ENCODE measurements at places on chromosomes 16 and 17.
A peak's percentile ranks its signal among the peaks of the same experiment; 100 is the strongest.

- DNase-seq = no peak
Measured at GRCh38 chr17:67018471-67019434, 25.6 kb upstream of the CACNG1 start.

DNA sequence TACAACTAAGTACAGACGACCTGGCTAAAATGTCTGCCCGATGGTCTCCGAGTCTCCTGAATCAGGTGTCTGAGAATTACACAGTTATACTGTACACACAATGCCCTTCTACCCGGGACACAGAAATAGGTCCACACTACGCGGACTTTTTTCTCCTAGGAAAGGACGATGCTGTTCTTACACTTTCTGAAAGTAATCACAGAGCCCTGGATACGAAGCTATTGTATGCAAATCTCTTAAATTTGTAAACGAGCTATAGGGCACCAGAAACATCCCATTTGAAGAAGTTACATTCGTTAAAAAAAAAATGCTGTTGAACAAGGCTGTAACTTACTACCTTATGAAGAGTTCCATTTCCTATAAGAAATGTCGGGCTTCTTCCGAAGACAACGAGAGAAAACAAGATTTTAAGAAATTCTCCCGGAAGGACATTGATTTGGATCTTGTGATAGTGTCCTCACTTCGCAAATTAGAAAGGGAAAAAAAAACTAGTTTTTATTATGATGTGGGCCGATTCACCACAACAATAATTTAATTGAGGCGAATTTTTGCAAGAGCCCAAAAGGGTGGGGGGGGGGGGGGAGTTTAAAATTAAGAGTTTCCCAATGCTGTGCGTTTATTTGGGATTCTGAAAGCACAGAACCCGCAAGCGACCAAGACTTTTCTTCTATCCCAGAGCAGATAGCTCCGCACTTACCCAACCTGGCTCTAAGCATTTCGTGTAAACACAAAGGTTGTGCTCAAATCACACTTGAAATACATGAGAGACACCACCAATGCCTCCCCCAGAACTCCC lies 1.5 kb upstream of the SOX9 start:
- DNase-seq = no peak

- no peak for DNase-seq
Measured at GRCh38 chr16:70151391-70151790, 22.2 kb upstream of the CLEC18C start.

DNA sequence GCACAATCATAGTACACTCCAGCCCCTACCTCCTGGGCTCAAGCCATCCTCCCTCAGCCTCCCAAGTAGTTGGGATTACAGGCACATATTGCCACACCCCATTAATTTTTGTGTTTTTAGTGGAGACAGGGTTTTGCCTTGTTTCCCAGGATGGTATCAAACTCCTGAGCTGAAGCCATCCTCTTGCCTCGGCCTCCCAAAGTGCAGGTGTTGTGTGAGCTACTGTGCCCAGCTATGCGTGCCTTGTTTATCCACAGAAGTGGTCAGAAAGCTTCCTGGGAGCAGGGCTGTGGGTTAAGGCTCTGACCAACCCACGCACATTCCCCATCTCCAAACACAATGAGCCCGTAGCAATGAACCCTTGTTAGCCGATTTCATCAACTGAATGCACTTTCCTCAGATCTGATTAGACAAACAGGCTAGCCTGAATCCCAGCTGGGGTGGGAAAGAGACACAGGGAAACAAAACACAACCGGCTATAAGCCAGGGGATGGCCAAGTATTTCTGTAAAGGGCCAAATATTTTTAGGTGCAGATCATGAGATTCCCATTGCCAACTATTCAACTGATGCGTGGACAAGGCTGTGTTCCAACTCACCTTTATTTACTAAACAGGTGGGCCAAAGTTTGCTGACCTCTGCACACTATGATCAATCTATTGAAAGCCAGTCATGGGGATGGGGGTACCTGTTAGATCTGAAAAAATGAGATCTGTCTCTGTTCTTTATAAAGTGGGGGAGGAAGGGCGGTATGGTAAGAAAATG lies 193.6 kb downstream of the CPPED1 start:
- DNase-seq = no peak

- peak; percentile 79 for DNase-seq
Measured at GRCh38 chr17:42536372-42537155, 523 bp downstream of the NAGLU start.

- DNase-seq = peak; percentile 95
Measured at GRCh38 chr16:84599521-84600202, 18.2 kb downstream of the COTL1 start.

GRCh38 chr16:11088074-11088730 lies 143.8 kb downstream of the CLEC16A start:
- peak; percentile 47 for DNase-seq

DNA sequence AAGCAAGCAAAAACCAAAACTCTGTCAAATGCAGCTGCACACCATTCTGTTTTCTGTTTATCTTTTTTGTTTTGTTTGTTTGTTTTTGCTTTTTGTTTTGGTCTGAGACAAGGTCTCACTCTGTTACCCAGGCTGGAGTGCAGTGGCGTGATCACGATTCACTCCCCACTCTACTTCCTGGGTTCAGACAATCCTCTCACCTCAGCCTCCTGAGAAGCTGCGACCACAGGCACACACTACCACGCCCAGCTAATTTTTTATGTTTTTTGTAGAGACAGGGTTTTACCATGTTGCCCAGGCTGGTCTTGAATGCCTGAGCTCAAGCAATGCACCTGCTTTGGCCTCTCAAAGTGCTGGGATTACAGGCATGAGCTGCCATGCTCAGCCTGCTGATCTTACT lies 19.3 kb upstream of the SLFN13 start:
- DNase-seq = no peak

- peak; percentile 57 for DNase-seq
Measured at GRCh38 chr17:28916302-28916934, 13.5 kb upstream of the DHRS13 start.

DNA sequence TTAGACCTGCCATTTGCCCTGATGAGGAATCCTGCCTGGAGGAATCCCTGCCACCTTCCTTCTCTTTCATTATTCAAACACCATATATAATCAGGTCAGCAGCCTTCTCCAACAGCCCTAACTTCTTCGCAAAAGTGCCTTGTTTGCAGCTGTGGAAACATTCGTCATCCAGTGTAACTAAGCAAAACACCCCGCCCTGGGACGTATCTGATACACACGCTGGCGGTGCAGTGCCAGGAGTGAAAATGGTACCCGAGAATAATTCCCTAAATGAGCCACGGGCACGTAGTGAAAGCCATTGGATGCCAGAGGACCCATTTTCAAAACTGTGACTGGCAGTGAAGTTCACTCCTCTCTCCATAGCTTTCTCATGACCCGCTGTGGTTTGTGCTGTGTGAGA lies 73.7 kb downstream of the IRX3 start:
- DNase-seq = no peak

DNA sequence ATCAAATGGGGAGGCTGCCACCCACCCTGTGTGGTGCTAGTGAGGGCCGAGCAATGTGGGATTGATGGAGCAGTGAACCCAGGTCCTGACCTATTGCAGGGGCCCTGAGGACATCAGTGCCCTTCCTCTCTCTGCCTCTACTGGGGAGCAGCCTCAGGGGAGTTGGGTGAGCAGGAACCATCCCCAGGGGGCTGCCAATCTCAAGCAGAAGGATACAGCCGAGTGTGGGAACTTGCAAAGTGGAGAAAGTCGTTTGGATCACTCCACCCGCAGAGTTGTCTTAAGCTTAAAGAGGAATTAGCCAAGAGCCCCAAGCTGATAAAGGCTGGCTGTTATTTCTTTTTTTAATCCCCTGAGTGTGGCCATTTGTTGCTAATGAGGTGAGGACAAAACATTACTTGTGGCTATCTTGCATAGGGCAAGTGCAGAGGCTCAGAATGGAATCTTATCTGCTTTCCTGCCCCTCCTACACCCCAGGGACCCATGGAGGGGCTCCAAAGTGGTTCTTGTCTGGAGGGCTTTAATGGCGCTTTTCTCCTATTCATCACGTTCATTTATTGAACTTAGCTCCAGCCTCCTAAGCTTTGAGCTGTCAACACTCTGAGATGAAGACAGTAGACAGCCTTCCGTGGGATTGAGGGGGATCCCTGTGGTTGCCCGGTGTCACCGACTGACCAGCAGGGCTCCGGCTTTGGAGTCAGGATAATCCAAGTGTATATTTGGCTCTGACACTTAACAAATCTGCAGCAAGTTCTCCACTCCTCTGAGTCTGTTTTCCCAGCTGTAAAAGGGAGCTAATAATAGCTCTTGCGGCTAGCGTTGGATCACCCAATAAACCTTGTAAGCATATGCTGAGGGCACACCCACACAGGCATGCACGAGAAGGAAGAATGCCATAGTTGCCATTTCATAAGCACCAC lies 45.1 kb downstream of the MYH11 start:
- DNase-seq = peak; percentile 92

- DNase-seq = no peak
Measured at GRCh38 chr17:44872131-44872768, 24.6 kb downstream of the HIGD1B start.

GRCh38 chr16:24700549-24701392 lies 28.7 kb upstream of the TNRC6A start:
- peak; percentile 95 for DNase-seq

DNA sequence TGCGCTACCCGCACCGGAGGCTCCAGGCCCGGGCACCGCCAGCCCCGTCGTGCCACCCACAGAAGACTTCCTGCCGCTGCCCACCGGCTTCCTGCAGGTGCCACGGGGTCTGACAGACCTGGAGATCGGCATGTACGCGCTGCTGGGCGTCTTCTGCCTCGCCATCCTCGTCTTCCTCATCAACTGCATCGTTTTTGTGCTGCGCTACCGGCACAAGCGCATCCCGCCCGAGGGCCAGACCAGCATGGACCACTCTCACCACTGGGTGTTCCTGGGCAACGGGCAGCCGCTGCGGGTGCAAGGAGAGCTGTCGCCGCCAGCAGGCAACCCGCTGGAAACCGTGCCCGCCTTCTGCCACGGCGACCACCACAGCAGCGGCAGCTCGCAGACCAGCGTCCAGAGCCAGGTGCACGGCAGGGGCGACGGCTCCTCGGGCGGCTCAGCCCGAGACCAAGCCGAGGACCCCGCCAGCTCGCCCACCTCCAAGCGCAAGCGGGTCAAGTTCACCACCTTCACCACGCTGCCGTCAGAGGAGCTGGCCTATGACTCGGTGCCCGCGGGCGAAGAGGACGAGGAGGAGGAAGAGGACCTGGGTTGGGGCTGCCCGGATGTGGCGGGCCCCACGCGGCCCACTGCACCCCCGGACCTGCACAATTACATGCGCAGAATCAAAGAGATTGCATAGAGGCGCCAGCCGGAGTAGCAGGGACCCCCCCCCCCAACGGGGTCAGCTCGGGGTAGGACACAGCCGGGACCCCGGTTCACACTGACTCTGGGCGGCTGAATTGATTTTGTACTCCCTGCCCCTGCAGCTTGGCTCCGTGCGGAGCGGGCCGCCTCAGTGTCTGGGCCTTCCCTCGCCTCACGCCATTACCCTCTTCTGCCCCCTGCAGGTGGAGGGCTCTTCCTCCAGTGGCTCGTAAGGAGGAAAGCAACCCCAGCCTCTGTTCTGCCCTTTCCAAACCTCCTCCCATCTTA lies 58.5 kb downstream of the TMEM132E start:
- DNase-seq = peak; percentile 81

- peak; percentile 36 for DNase-seq
Measured at GRCh38 chr16:73610605-73611156, 562.8 kb upstream of the ZFHX3 start.

GRCh38 chr16:53369921-53370320 lies 64.3 kb upstream of the RBL2 start:
- DNase-seq = no peak

- DNase-seq = no peak
Measured at GRCh38 chr17:63652106-63652505, 29.9 kb downstream of the MAP3K3 start.

GRCh38 chr17:58337600-58338453 lies 9.2 kb upstream of the TSPOAP1 start:
- DNase-seq = peak; percentile 93

- no peak for DNase-seq
Measured at GRCh38 chr16:81629034-81629802, 149.9 kb upstream of the PLCG2 start.

DNA sequence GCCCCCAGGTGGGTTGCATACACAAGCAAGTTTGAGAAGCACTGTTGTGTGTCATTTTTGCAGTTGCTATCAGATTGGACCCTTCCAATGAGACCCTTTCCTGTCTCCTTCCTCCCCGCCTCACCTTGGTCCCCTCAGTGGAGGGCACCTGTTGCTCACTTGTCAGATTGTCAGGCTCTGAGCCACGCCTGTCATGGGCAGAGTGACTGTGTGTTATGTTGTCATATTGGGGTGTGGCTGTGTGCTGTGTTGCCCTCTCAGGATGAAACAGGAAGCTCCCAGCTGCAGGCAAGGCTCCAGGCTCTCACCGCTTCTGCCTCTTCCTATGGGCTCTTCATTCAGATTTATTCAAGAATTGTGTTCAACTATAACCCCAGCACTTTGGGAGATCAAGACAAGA lies 302.9 kb downstream of the CPPED1 start:
- no peak for DNase-seq

DNA sequence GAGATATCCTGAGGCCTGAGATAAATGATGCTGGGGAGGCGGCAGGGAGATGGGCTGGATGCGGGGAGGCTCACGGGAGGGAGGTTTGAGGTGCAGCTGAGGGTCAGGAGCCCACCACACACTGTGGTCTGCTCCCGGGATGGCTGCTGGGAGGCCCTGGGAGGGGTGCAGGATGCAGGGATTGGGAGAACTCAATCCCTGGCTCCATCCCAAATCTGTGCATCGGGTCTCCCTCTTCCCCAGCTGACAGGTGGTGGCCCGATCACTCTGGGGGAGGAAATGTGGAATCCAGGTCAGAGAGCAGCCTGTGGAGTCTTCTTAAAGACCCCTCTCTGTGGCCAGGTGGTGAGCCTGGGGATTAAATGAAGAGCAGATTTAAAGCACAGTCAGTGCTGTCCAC lies 12.0 kb downstream of the PHB1 start:
- DNase-seq = no peak

GRCh38 chr17:43427362-43428043 lies 28.7 kb downstream of the ARL4D start:
- DNase-seq = no peak

GRCh38 chr17:30248786-30249185 lies 13.3 kb upstream of the SLC6A4 start:
- no peak for DNase-seq

- no peak for DNase-seq
Measured at GRCh38 chr16:85577899-85578598, 35.1 kb upstream of the GSE1 start.

DNA sequence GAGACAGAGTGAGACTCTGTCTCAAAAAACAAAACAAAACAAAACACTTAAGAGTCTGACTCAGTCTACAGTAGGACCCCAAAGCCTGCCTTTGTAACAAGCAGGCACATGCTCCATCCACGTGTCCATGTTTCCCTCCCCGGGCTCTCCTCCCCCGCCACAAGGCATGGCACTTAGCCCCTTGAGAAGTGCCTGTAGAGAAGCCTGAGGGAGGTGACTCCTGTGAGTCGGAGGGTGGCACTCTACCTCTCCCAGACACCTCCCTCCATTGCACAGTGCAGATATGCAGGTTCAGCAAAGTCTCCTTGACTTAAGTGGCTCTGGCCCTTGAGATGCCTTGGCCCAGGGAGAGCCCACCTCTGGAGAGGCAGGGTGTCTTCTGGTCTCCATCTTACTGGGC lies 6.8 kb downstream of the FHOD1 start:
- DNase-seq = no peak

All from mesendoderm (in vitro differentiated cells).